ENCODE measurements at places on chromosomes 7 and 10.

DNA sequence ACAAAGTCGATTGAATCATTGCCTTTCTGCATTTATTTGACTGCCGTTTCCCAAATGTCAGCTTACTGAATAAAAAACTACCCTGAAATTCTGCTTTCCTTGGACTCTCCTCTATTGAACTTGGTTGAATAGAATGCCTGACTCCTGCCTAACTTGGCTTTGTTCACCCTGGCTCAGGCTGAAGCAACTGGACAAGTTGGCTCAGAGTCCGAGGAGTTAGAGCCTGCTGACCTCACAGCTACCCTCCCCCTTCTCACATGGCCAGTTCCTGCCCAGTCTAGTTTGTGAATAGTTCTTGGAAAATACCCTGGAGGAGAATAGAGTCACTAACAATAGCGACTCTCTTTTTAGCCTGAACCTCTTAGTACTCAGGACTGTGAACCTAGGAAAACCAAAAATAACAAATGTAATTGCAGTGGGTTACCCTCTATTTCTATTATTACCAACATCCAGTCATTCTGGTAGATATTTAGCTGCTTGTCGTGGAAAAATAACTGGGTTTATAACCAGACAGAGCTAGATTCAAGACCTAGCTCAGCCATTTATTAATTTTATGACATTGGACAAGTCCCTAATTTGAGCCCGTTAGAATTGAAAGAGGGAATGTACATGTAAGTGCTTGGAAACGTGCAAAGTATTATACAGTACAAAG is 17.3 kb upstream of the NRBF2 start:
- DNase-seq = no peak

DNA sequence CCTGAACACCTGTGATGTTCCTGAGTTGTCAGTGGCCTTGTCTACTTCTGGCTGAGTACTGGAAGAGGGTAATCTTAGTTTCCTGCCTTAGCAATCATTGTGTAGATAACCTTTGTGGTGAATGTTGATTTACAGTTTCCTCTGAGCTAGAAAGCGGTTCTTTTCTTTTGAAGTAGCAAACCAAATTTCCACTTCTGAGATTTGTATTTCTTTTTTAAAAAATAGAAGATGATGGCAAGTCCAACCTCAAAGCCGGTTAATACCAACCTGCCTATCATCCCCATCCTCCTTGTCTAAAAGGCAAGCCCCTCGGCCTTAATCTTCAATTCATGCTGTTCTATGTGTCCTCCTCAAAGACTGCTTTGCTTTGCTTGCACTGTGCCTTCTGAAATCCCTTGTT is 12.5 kb upstream of the PALS2 start:
- DNase-seq = peak; percentile 18

DNA sequence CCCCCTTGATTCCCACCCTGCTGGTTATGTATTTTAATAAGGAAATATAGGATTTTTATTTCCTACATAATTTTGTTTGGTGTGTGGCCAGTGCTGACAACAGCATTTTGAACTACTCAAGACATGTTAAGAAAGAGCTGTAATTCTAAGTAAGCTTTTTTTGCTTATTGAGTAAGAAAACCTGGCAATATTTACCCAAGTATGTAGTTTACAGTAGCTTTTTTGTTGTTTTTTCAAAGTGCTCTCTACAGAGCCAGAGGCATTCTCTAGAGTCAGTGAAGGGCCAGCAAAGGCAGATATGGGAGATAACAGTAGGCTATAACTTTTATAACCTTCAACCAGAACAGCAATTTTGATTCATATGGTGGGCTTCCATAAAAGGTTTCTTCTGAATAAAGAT is 63.2 kb upstream of the TMEM168 start:
- no peak for DNase-seq

DNA sequence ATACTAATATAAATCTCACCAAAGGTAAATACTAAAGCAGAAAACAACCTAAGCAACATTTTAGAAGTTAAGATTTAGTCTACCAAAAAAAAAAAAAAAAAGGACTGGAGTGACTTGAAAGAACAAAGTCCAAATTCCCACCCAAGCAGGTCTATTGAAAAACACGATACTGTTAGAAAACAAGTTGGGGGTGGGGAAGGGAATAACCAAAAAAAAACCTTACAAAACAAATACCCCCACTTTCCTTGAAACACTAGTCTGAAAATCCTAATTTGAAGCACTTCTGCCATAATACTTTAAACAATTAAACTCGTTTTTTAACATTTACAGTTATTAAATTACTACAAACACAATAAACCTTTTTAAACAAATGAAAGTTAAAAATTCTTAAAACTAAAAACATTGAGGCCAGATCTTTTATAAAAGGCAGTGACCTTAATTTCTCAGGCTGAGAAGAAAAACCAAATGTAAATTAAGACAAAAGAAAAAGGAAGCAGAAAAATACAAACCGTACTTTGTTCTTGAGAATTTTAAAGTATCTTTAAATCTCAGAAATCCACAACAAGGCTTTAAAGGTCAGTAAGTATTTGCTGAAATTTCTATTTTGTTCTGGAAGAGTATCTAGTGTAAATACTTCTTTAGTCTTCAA is 135.1 kb downstream of the NRBF2 start:
- DNase-seq = no peak

DNA sequence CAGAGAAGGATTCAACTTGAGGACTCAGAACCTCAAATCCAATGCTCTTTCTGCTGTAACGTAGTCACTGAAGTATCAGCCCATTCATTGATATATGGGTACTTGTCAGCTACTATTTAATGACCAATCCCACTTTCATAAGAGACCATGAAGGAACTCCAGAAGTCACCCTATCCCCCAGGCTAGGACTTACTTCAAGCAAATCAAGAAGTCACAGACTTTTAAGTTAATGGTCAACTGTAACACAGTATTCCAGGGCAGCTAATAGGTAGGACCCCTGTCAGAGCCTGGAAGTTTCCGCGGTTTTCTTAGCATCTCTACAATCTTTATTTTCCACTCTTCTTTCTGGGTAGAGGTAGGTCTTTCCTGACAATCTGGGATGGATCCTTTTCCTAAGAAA is 269.9 kb downstream of the POU6F2 start:
- no peak for DNase-seq

- DNase-seq = no peak
Measured at GRCh38 chr7:91357901-91358300, 93.7 kb downstream of the FZD1 start.

DNA sequence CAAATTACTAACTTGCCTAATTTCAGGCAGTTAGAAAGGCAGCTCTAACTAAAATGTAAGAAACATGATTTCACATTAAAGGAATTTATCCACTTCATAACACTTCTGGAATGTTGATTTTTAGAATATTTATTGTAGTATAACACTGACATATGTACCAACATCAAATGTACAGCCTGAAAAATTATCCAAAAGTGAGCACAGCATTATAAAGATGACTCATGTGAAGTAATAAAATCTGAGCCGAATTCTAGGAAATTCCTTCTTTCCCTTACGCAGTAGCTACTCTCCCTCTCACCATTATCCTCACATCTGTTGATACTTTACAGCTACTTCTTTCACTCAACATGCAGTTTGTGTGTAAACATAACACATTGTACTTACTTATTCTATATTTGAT is 610.6 kb downstream of the ZWINT start:
- DNase-seq = no peak

- no peak for DNase-seq
Measured at GRCh38 chr7:37675749-37676148, 7.8 kb upstream of the GPR141 start.

- DNase-seq = no peak
Measured at GRCh38 chr7:117137868-117138267, 184.6 kb downstream of the ST7 start.

DNA sequence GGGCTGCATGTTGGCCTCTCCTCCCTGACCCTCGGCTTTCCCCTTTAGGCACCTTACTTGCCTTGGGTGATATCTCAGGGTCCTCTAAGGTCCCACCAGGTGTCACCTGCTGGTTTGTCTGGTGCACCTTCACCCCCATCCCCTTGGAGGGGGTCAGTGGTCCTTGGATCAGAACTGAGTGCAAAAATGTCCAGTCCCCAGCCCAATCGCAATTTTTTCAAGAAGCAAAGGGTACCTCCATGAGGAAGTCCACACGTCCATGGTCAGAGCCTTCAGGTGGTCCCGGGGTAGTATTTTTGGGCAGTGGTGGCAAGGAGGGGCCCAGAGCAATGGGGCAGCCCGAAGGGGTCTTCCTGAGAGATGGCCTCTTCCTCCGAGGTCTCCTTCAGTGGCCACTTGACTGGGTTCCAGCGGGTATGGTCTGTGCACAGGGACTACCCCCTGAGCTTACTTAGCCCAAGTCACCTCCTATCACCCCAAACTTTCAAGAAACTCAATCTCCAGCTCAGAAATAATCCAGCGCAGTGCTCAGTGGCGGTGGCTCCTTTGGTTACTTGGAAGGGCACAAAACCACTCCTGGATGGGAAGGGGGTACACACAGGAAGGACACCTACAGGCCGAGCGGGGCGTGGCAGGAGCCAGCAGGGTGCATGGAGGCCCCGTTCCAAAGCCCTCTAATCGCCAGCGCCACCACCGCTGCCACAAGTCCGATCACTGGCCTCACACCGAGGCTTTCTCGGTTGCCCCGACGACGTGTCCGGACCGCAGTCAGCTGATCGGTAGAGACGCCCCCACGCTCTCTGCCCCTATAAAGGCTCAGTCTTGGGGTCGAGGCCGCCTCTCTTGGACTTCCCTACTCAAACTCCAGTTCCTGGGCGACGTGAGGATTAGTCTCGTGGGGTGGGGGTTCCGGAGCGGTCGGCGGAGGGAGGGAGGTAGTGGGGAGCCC is 4.5 kb downstream of the SAP25 start:
- peak; percentile 52 for DNase-seq

GRCh38 chr7:103573479-103574058 is 127.6 kb upstream of the SLC26A5 start:
- no peak for DNase-seq

GRCh38 chr7:23175938-23176337 is 5.9 kb upstream of the NUP42 start:
- no peak for DNase-seq

GRCh38 chr7:43890468-43890867 is 15.9 kb downstream of the URGCP start:
- no peak for DNase-seq

- no peak for DNase-seq
Measured at GRCh38 chr7:96235281-96235680, 86.6 kb downstream of the SLC25A13 start.

DNA sequence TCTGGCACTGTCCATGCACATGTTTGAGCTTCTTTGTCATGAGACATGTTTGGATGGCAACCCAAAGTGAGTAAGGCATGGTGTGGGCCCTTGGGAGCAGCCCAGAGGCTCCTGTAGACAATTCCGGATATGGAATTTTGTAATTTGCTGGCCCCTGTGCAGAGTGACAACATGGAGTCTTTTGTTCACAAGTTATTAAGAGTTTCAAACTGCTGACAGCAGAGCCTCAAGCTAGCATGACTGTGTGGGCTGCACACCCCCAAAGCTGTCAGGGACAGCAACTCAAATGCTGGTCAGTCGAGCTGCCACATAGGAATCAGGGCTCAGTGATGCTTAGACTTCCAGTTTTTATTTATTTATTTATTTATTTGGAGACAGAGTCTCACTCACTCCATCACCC is 7.0 kb upstream of the MYL7 start:
- no peak for DNase-seq

- no peak for DNase-seq
Measured at GRCh38 chr10:118207470-118208007, 134.6 kb downstream of the FAM204A start.

GRCh38 chr10:124546055-124546369 is 84.4 kb downstream of the LHPP start:
- DNase-seq = no peak

GRCh38 chr10:95832216-95833041 is 75.3 kb upstream of the CC2D2B start:
- peak; percentile 64 for DNase-seq

GRCh38 chr7:42926204-42926603 is 5.8 kb downstream of the PSMA2 start:
- no peak for DNase-seq

- DNase-seq = no peak
Measured at GRCh38 chr7:120944826-120945562, 5.6 kb upstream of the ING3 start.

Data from CD4-positive, alpha-beta T cell treated with Interleukin-6 at 100 ng/mL for 8 hours (primary cell).